Omental fat pad (tissue), 4 donors: ENCODE measurements at places on chromosomes 7 and 10.

DNA sequence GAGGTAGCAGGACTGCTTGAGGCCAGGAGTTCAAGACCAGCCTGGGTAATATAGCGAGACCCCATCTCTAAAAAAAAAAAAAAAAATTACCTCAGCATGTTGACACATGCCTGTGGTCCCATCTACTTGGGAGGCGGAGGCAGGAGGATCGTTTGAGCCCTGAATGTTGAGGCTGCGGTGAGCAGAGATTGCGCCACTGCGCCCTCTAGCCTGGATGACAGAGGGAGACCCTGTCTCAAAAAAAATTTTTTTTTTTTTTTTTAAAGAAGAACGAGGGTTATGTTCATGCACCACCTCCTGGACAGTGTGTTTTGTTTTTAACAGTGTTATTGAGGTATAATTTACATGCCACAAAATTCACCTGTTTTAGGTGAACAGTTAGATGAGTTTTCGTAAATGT is 51.1 kb upstream of the SEPHS1 start:
- DNase-seq = no peak

GRCh38 chr7:103149808-103150180 is 895 bp upstream of the NAPEPLD start:
- DNase-seq = no peak

DNA sequence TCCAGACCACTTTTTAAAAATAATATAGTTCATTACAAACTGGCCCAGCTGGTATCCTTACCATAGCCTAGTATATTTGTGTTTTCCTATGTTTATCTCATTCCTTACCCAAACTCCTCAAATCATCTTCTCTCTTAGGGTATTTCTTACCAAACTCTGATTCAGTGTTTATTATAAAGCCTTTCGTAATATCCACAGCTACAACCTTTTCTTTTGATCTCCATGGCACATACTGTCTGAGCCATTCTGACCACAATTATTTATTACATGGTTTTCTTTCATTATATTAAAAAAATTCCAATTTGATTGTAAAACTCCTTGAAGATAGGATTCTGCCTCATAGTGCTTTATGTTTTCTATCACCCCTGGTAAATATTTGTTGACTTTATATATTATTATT is 94.2 kb downstream of the LRMDA start:
- no peak for DNase-seq

- no peak for DNase-seq
Observed at GRCh38 chr7:100673942-100674410, 436 bp downstream of the GNB2 start.

DNA sequence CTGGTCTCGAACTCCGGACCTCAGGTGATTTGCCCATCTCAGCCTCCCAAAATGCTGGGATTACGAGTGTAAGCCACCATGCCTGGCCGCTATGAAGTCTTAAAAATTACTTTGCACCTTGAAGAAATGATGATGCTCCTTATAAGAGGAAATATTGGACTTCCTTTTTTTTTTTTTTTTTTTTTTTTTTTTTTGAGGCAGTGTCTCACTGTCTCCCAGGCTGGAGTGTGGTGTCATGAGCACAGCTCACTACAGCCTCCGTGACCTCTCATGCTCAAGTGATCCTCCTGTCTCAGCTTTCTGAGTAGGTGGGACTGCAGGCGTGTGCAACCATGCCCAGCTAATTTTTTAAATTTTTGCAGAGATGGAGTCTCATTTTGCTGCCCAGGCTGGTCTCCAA is 65.3 kb downstream of the KMT2E start:
- no peak for DNase-seq

DNA sequence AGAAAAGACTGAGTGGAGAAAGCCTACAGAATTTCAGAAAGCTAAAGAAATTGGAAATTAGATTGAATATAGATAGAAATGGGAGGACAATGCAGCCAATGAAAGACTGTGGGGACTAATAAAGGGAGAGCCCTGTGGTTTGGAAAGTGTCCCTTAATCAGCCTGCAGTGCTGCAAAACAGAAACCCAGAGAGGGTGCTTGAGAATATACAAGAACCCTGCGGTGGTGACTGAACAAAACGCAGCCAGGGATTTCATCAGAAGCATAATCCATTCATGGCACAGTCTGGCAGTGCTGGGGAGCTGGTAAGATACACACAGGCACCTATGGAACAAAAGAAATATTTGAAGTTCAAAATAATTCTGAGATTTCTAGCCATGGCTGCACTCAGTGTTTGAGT is 19.1 kb downstream of the CEP41 start:
- DNase-seq = no peak

- no peak for DNase-seq
Observed at GRCh38 chr10:103395754-103396066, 565 bp downstream of the ATP5MK start.

DNA sequence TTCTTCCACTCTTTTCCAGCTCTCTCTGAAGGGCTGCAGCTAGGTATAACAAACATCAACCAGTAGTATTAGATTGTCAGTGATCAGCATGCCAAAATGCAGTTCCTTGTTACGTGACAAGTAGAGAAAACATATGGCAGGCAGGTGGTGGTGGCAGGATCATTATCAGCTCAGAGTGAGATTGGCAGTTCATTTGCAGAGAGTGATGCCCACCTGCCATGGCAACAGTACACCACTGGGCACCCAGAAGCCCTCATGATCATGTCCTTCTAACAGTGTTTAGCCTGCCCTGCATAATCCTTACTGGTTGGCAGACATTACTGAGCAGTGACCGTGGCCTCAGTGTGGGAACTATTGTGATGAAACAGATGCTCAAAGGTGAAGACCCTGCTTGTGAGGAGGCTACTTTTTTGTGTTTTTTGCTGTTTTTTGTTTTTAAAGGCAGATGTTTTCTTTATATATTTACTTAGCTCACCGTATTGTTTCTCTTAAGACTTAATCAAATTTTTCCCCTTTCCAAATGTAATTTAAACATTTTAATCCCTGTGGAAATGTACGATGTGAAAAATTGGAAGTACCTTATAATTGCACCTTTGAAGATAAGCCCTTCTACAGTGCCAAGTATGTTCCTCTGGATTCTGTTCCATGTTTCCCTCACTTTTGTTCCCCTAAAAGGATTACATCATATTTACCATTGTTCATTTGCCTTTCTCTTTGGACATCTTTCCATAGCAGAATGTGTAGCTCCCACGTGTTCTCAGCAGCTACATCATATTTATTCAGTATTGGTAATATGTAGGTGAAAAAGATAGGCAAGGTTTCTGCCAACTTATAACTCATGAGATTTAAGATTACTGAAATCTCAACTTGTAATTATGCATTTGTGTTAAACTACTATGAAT is 179.6 kb downstream of the SND1 start:
- DNase-seq = no peak

DNA sequence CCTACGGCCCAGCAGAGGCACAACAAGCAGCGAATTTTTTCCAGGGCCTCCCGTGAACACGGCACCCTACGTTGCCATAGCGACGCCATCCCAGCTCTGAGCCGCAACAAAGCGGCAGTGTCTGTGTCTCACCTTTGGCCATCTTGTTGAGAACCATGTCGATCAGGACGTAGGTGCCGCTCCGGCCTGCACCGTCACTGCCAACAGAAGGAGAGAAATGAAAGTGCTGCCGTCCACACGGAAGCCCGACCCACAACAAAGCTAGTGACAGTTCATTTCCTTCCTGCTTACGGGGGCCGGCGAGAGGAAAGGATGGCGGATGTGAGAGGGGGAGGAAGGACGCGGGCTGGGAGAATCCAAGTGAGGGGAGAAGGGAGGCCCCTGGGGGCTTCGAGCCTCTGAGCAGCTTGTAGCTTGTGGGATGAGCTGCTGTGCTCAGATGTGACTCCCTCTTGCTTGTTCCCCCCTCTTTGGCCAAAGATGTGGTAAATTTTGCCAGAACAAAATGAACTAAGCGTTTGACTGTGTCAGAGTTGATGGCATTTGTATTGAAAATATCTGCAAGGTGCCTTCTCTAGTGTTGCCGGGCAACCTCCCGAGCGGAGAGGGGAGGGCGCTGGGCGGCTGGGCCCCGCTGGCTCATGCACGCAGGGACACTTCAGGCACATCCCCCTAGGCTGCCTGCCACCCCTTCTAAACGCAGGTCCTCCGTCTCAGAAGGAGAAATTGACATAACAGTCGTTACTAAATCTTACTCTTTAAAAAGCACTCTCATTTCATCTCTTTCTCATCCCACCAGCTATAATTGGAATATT is 232.2 kb downstream of the DNAJB6 start:
- no peak for DNase-seq

GRCh38 chr7:51700593-51701215 is 384.1 kb upstream of the COBL start:
- no peak for DNase-seq

DNA sequence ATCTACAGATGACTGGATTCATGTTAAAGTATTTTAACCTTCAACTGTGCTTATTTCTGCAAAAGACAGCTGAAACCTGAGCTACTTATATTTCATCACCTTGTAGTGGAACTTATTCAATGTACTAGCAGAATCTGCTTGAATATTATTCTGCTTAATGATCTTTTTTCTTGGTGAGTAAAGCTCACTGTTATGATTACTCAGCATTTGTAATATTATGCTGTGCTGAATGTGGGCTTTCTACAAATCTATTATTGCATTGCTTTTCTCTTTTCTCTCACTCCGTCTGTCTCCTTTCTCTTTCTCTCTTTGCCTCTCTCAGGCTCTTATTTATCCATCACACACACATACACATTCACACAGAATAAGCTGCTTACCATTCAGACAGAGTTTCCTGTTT is 98.7 kb upstream of the TMEM196 start:
- DNase-seq = no peak

DNA sequence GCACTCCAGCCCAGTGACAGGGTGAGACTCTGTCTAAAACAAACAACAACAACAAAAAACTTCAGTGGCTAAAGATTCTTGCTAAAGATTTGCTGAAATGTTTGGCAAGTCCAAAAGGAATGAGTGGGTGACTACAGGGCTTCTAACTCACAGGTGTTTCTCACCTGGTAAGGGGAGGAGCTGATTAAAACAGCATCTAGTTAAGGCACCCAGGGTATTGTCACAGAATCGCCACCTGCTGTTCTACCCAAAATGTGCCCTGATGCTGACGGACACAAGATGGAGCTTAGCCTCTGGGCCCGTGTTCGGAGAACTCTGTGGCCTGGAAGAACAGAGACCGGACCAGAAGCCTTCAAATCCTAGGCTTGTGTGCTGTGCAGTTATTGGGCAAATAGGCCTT is 336.0 kb upstream of the GALNT17 start:
- no peak for DNase-seq

DNA sequence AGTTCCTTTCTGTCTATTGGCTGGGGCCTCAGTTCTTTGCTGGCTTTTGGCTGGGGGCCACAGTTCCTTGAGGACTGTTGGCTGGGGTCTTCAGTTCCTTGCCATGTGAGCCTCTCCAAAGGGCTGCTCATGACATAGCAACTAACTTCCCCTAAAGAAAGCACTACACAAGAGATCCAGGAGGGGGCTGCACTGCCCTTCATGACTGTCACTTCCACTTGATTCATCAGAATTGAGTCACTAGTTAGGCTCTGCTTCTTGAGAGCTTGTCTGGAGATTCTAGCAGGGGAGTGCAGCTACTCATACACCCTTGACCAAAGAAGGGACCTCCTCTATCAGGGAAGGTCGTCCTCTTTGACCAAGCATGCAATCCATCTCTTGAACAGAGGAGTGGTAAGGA is 38.0 kb upstream of the MKX start:
- no peak for DNase-seq

- DNase-seq = no peak
Observed at GRCh38 chr7:133536450-133536849, 283.6 kb downstream of the EXOC4 start.

GRCh38 chr10:58892031-58892531 is 284.4 kb upstream of the PHYHIPL start:
- DNase-seq = no peak

GRCh38 chr10:44674536-44675386 is 236.4 kb upstream of the TMEM72 start:
- no peak for DNase-seq

DNA sequence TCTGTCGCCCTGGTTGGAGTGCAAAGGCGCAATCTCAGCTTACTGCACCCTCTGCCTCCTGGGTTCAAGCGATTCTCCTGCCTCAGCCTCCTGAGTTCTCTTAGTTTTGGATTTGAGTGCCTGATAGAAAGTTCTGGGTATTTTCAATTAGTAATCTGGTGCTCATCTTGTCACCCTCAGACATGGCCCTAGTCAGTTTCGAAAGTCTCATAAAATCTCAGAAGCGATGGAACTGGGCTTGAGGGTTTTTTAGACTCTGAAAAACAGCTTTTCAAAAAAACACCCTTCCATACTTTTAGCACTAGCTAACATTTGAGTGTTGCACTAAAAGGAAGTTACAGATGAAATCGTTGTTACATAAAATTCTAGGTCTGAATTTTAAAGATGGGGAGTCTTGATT is 9.4 kb upstream of the PIP4K2A start:
- no peak for DNase-seq

DNA sequence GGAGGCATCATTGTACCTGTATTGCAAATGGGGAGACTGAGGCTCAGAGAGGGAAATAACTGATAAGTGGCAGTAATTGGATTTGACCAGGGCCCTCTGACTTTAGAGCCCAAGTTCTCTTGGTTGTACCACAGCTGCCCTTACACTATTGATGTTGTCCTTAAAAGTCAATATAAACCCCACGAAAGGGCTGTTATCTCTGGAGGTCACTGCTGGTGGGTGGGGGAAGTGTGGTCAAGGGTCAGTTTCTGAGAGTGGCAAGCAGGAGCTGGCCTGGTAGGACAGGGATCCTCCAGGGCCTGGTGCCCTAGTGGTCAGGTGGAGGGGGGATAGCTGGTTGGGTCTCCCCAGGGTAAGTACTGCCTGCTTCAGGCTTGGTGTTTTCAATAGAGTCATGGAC is 44.2 kb upstream of the AQP1 start:
- DNase-seq = no peak

DNA sequence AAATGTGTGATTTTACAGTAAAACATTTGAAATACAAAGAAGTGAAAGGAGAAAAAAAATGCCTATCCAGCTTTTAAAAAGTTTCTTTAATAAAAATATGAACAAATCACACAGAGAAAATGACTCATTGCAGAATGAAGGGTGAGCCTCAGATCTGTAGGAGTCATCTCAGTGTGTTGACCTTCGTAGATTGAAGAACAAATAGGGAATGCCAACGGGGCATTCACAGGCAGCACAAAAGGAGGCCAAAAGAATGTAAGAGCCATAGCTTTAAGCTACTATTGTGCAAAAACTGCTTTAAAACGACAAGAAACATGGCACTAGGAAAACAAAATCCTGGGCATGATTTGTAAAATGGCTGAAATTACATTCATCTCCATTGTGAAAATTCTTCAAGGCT is 782.7 kb upstream of the CELF2 start:
- no peak for DNase-seq
